ENCODE measurements at places on chromosomes 5 and 9.

GRCh38 chr5:179668391-179668790 lies 12.4 kb downstream of the CBY3 start:
- no peak for DNase-seq

- DNase-seq, result no peak
These were observed 75.9 kb downstream of the SLC38A9 start for GRCh38 chr5:55636177-55636576.

DNA sequence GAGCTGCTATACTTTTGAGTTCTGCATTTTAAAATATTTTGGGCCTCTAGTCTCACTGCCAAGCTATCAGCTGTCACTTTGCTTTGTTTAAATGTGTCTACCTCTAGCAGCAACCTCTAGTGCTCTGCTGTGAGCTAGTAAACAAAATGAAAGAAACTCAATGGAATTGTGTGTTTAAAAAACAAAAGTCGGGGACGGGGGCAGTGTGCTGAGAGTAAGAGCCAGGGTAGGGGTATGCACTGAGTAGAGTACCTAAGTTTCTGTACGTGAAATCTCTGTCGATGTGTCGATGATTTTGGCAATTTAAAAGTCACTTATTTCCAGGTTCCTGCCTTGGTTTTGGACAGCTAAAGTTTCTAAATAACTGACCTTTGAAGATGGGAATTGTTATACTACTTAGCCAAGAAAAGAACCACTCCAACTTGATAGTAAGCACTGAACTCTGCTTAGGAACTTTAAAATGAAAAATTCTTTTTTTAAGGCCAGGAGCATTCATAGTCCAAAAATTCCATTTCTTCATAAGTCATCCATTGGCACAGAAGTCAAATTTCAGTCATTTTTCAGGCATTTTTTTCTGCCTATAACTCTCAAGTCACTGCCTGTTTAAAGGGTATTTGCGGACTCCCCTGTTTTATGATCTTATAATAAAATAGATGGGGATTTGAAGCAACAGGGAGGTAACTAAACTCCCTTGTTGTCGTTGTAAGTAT lies 111.5 kb downstream of the SAXO1 start:
- no peak for DNase-seq

DNA sequence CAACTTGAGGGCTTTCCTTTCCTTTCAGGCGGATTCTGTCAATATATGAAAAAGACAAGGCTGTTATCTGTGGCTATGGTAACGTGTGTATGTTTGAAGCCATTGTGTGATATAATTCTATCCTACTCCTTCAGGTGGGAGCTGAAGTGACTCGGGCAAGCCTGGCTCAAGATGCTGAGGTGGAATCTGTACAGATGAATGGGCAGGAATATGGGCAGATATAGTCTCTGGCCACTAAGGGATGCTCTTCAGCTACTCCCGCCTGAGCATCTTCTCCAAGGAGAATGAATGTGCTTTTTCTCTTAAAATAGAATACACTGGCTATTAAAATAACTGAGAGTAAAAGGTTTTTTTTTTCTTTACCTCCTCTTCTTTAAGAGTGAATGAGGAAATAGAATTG lies 244.8 kb downstream of the ADGRV1 start:
- DNase-seq, result no peak

DNA sequence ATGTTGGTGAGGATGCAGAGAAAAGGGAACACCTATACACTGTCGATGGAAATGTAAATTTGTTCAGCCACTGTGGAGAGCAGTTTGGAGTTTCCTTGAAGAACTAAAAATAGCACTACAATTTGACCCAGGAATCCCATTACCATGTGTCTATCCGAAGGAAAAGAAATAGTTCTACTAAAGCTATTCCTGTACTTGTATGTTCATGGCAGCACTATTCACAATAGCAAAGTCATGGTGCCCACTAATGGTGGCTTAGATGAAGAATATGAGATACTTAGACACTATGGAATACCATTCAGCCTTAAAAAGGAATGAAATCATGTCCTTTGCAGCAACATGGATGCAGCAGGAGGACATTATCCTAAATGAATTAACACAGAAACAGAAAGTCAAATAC lies 50.2 kb upstream of the CAST start:
- no peak for DNase-seq

DNA sequence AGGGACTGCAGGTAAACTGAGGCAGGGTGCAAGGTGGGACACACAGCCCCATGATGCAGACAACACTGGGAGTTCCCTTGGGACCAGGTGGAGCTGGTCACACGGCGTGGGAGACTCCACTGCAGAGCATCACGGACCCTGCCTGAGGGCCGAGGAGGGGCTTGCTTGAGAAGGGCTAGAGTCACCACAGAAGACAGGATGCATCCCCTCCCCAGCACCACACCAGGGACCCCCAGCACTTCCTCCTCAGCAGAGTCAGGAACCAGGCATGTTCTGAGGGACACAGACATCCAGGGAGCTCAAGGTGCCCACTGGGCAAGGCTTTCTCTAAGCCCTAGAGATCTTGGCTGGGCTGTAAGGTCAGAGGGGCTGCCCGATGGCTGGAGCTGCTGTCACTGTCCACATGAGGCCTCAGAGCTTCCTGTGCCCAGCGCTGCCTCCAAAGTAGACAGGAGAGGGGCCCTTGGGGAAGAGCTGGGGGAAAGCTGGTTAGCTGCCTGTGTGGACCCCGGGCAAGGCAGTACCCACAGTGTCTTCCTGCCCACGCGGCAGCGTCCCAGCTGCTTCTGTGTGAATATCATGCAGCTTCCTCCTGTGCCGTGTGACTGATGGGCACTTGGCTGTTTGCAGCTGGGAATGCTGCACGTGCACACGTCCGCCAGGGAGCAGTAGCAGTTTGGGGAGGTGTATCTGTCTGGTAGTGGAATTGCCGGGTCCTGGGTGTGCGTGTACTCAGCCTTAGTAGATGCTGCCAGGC lies 176.6 kb downstream of the CACNA1B start:
- peak; percentile 4 for DNase-seq

DNA sequence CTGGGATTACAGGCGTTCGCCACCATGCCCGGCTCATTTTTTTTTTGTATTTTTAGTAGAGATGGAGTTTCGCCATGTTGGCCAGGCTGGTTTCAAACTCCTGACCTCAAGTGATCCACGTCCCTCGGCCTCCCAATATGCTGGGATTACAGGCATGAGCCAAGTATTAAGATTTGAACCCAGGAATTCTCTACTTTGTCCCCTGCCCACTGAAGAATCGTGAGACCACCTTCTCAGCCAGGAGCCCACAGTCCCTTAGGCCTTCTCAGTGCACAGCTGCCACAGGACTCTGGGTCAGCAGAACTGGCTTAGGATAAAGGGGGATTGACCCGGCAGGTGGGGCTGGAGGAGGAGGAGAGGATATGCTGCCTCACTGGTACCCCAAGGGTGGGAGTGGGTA lies 13.4 kb downstream of the OLFML2A start:
- no peak for DNase-seq

DNA sequence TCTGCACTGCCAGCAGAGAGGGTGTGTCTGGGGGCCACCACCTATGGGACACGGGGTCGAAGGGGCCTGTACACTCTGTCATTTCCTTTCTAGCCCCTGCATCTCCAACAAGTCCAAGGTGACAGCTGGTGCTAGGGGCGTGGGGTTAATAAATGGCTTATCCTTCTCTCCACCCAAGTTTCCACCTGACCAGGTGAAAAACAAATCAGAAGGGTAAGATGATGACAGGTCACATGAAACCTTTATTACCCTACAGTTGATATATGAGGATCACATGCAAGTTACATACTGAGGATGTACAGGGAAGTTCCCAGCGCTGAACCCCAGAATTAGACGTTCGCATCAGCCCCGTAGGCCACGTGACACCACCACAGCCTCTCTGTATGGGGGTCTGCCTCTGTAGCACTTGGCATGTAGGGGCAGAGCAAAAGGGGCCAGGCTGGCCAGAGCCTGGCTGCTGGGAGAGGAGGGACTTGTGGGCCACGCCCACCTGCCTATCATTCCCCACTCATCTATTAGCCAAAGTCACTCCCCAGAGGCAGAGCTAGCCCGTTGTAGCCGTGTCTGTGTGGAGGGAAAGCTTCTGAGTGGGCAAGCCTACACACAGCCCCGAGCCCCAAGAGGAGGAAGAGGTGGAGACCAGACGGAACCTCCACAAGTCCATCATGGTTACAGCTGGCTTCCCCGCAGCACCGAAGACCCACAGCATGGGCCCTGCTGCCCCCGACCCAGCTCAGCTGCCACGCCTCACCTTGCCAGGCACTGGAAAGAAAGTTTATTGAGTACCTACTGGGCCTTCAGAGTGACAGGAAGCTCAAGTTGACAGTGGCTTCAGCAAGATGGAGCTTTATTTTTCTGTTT lies 2.2 kb downstream of the TMEM141 start:
- DNase-seq, result no peak

DNA sequence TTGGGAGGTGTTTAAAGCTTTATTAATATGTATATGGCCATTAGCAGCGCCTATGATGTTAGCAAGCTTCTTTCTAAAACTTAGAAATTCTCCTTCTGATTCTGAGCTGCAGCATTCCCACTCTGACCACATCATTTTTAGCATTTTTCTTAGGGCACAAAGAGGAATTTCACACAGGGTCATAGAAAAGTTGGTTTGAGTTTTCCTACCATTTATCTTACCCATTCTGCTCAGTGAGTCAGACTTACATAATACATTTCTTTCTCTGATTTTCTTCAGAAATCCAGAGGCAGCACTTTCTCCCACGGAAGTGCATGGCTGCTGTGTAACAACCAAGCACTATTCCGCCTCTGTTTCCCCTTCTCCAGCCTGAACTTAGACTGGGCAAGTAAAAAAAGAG lies 246.6 kb downstream of the ARL15 start:
- DNase-seq, result no peak

GRCh38 chr5:136191304-136192014 lies 1.5 kb downstream of the SMIM32 start:
- DNase-seq, result no peak

- no peak for DNase-seq
These were observed 807.4 kb downstream of the TLE1 start for GRCh38 chr9:80881940-80882339.

DNA sequence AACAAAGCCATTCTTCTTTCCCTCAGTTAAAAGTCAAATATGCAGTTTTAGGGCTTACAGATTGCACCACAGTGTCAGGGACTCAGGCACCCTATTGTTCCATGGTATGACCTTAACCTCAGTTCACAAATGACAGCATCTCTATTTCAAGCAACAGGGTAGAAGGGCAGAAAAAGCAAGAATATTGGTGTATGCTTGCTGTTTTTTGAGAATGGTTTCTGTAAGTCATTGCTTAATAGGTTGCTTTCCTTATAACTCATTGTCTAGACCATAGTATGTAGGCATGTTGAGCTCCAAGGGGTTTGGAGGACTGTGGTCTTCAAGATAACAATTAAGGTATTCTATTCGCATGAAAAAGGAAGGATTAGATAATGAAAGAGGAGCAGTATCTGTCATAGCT lies 183.5 kb upstream of the EDIL3 start:
- DNase-seq, result no peak

DNA sequence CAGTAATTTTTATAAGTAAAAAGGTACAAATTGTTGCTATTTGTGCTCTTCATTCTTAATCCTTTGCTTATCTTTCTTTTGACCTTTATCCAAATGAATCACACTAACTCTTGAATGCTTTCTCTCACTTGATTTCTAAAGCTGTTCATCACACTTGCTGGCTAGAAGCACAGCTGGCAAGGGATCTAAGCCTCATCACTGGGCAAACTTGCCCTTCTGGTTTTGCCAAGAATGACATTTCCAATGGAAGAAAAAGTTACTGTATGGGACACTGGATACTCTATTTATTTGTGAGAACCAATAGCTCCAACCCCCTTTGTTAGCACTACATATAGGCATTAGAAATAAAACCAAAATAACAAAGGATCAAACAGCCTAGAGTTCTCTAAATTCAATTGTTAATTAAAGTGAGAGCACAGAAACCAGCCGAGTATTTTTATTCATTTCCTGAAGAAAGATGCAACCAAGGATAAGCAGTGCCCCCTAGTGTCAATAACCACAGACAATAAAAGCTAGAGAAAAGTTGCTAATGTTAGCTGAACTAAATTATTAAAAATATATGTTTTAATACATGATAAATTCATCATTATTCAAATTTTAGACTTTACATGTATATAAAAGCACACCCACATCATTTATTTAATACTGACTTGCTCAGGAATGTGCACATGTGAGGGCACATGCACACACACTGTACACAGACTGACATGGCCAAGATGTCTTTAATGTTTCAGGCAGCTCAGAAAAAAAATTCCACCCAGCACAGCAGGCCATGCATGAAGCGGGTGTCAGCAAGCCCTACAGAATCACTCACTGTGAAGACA lies 59.8 kb upstream of the POU5F2 start:
- no peak for DNase-seq

GRCh38 chr5:145341842-145342241 lies 493.3 kb downstream of the PRELID2 start:
- no peak for DNase-seq

DNA sequence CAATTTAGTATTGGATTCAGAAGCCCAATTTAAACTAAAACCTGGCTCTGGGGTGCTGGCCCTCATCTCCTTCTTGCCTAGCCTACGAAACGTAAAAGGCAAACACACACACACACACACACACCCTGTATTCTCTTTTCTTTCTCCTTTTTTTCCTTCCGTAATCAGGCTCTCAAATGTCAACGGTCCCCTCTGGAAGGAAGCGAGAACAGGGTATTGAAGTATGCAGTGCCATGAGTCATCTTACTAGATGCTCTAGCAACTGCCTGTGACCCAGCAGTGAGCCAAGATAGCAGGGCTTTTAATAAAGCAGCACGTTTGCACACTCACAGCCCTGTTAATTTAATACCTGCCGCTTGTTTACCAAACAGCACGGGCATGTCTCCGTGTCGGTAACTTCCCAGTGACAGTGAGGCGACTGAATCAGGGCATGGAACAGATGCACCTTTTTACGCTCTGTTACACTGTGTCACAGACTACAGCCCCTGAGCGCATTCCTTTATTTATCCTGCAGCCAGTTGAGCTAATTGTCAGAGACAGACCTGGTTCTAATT lies 243.8 kb downstream of the BNC2 start:
- peak; percentile 60 for DNase-seq

GRCh38 chr5:57537811-57538210 lies 55.2 kb upstream of the ACTBL2 start:
- DNase-seq, result no peak

Data from gastrocnemius medialis (tissue), 4 donors.